ENCODE measurements at places on chromosomes 11 and 22. TPM values are rescaled to one million over a fixed set of nuclear protein-coding genes. Genes with fewer than 3 reads are reported as not detected.
A peak's percentile ranks its signal among the peaks of the same experiment; 100 is the strongest.

RAB38 gene
- 10.9 TPM for total RNA-seq

TBX1 gene
- 13.5 TPM for total RNA-seq

DNA sequence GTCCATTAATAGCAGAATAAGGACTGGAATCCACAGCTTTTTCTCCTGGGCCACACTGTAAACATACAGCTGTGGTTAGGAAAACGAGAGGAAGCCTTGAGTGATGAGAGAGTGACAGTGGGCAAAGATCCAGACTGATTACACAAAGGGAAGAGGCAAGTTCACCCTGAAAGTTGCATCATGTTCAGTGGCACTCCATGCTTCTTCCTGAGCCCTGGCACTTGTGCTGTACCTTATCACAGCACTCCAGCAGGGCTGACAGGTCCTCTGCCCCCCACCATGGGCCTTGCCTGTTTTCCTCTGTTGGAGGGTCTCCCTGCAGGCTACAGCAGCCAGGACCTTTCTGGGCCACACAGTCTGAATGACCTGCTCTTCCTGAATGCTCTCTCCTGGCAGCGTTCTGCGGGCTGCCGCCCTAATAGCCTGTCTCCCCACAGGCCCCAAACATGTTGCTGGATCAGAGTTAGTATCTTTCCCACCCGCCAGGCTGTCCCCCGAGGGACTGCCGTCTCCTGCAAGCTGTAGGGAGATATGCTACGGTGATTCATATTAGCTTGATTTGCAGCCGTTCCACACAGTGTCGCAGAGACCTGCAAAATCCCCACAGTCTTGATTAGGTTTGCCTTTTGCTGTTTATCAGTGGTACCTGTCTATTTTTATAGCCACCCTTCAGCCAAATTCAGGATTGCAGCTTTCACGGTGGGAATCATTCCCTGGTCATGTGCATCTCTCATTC, 60.2 kb downstream of the NTM start:
- no peaks in the 10 kb centered on the region for H3K4me1 ChIP-seq
- no peak overlapping the region for H3K27ac ChIP-seq
- H3K27me3 ChIP-seq = no peaks in the 10 kb centered on the region
- DNase-seq = no peak
- H3K36me3 ChIP-seq = no peaks in the 10 kb centered on the region
- no peak overlapping the region for H3K4me3 ChIP-seq

- peaks cover 24% of the 10 kb centered on the region for H3K4me1 ChIP-seq
- no peaks in the 10 kb centered on the region for H3K27me3 ChIP-seq
- DNase-seq = no peak
- no peak overlapping the region for H3K27ac ChIP-seq
- H3K4me3 ChIP-seq = no peak overlapping the region
- no peaks in the 10 kb centered on the region for H3K36me3 ChIP-seq
Observed at GRCh38 chr22:25572708-25573171, 8.3 kb downstream of the GRK3 start.

- DNase-seq = no peak
- H3K4me1 ChIP-seq = no peaks in the 10 kb centered on the region
- H3K27ac ChIP-seq = no peak overlapping the region
- no peaks in the 10 kb centered on the region for H3K36me3 ChIP-seq
- H3K4me3 ChIP-seq = no peak overlapping the region
- no peaks in the 10 kb centered on the region for H3K27me3 ChIP-seq
Observed at GRCh38 chr22:32932176-32932575, 126.0 kb downstream of the SYN3 start.

GRCh38 chr22:45552580-45553350, 50.1 kb downstream of the FBLN1 start:
- H3K27me3 ChIP-seq = peaks cover 16% of the 10 kb centered on the region
- peak overlapping the region; percentile 73 for H3K27ac ChIP-seq
- no peak overlapping the region for H3K4me3 ChIP-seq
- H3K4me1 ChIP-seq = peaks cover 60% of the 10 kb centered on the region

GRCh38 chr11:43920598-43921419, 21.6 kb upstream of the C11orf96 start:
- H3K27me3 ChIP-seq = no peaks in the 10 kb centered on the region
- no peak for DNase-seq
- peaks cover 48% of the 10 kb centered on the region for H3K36me3 ChIP-seq
